ENCODE measurements at places on chromosomes 1 and 21.

DNA sequence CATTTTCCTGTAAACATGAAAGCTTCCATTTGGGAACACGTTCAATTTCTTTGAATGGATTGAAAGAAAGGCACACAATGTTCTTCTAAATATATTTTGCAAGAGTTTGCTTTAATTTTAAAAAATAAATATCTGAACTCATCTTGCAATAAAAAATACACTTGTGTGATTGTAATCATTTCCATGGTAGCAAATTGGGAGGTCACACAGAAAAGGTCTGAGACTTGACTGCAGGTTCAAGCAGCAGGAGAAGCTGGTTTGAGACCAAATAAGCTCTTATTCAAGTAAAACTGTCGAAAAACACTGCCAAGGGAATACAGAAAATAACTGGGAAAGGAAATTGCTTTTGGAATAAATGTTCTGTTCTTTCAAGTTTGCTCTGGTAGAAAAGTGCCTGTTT is 498.9 kb downstream of the ADGRL2 start:
- no peak for DNase-seq

- DNase-seq = no peak
Observed at GRCh38 chr1:119701659-119702058, 10.1 kb upstream of the PHGDH start.

DNA sequence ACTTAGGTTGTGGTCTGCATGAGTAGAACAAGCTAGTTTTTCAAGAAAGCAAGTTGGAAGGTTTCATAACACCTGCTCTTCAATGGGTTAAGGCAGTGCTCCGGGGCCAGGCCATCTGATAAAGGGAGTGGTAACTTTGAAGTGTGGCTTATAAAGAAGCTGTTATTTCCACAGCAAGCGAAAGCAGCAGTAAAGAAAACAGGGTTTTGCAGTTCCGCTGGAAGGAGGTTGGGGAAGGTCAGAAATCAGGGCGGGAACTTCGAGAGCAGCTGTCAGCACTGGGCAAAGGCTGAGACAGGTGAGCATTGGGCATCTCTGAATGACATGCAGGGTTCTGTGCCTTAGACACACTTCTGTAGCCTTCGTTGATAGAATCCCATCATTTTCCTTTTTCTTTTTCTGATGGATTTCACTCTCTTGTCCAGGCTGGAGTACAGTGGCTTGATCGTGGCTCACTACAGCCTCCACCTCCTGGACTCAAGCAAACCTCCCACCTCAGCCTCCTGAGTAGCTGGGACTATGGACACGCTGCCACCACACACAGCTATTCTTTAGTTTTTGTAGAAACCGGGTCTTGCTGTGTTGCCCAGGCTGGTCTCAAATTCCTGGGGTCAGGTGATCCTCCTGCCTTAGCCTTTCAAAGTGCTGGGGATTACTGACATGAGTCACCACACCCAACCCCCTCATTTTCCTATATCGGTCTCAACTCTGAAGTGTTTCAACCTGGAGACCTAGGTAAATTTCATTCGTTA is 20.5 kb downstream of the TMEM51 start:
- no peak for DNase-seq

- DNase-seq = no peak
Observed at GRCh38 chr1:70143048-70143659, 62.2 kb downstream of the LRRC40 start.

- DNase-seq = no peak
Observed at GRCh38 chr1:172882791-172883386, 167.9 kb downstream of the TNFSF18 start.

GRCh38 chr1:225477296-225477911 is 49.6 kb upstream of the LBR start:
- DNase-seq = no peak

DNA sequence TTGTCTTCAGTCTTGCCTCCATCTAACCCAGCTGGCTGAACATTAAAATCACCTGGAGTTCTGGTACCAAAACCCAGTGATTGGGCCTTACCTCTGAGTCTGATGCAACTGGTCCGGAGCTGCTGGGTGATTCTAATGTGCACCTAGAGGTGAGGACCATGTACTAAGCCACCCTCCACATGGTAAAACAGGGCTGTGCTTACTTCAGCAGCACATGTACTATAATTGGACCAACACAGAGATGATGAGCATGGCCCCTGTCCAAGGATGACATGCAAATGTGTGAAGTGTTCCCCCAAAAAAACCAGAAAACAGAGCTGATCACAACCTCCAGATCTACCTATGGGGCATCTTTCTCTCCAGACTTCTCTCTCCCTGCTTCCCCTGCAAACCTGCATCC is 37.0 kb downstream of the ELK4 start:
- DNase-seq = peak; percentile 67

- no peak for DNase-seq
Observed at GRCh38 chr1:3677484-3677883, 25.2 kb downstream of the TP73 start.

DNA sequence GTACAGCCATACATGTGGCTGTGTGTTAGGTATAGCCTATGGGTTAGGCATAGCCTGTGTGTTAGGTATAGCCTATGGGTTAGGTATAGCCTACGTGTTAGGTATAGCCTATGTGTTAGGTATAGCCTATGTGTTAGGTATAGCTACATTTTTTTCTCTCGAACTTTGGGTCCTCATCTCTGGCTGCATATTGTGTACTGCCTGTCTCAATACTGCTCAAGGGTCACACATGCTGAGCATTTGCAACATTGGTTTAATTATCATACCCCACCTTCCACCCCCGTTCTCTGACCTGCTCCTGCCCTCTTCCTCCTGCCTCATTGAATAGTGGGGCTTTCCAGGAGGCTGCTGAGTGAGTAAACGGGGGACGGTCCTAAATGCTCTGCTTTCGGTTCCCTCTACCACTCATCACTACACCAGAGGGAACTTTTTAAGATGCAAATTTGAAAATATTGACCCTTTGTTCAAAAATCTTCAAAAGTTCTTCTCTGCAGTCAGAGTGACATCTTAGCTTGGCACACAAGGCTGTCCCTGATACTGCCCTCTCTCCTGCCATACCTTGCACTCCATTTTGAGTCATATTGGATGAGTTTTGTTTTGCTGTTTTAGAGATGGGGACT is 17.8 kb downstream of the OR2B11 start:
- peak; percentile 10 for DNase-seq

DNA sequence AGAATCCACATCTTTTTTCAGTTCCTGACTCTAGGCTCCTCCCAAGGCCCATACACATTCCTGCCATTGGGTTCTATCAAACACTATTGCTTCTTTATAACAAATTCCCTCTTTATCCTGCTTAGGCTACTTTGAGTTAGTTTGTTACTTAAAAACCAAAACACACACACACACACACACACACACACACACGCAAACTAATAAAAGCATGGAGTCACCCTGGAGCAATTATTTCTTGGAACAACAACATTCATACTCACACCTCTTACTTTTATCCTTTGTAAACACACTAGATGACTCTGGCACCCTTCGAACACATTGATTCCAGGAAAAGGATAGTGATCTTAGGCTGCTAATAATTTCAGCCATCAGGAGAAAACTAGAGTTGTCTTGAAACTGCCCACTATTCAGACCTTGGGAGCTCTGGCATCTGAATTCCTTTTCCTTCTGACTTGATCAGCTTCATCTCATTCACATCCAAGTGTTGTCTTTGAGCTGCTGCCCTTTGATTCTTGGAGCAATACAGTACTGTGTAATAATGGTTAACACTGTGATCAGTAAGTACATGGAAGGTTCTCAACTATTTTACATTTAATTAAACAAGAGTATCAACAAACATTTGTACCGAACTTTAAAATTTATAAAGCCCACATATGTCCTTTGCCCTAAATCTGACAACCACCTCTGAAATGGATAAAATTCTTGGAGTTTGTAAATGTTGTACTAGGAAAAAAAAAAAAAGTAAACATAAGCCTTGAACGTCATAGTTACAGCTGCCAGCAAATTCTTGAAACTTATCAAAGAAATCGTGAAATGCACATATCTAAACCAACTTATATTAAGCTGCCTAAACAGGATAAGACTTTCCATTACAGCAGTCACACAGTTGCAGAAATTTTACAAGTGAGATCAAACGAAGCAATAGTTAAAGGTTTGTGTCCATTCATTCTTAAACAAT is 2.8 kb upstream of the SEC22B start:
- DNase-seq = no peak

DNA sequence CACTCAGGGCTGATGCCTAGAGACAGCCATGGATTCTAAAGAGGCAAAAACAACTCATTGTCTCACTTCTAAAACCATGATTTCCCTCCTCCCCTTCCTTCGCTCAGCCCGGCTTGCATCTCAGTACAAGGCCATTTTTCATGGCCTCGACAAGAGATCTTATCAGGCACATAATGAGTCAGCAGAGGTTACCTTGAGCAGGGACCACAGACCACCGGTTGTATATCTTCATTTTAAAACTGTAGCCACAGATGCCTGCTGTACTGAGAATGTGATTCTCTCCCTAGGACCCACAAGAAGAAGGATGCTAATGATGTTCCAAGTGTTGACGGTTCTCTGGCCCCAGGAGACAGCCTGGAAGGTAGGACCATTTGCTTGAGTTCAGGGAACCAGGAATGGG is 331.9 kb downstream of the AJAP1 start:
- no peak for DNase-seq

DNA sequence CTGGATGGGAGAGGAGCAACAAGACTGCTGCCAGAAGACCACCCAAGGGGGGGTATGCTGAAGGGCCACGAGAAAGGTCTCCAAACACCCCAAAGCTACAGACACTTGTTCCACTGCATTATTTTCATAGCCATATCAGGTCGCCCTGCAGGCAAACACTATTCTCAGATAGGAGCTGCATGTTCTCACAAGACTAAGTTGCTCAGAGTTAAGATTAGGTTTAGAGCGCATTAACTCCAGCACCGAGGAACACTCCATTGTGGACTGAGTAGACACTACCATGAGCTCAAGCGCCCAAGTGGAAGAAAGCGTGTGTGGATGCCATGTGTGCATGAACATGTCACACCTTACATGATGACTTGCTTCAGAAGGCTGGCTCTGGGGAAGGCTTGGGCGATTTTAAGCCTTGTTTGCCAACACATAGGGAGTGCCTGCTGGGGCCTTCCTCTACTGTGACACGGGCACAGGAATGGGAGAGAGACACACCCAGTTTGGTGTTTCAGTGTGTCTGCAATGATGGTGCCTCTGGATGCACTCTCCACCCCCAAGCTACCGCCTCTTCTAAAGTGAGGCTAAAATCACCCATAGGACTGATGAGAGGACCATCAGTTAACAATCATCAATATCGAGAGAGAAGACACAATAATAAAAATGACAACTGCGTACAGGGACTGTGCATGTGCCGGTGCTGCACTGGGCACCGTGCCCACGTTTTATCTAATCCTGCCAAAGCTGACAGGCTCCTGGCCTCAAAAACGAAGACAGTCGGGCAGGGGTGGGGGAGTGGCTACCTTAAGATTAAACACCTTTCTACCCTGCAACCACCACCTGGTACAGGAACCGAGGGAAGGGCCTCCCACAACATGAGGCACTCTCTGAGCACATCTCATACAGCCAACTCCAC is 34.9 kb downstream of the SSBP3 start:
- no peak for DNase-seq

DNA sequence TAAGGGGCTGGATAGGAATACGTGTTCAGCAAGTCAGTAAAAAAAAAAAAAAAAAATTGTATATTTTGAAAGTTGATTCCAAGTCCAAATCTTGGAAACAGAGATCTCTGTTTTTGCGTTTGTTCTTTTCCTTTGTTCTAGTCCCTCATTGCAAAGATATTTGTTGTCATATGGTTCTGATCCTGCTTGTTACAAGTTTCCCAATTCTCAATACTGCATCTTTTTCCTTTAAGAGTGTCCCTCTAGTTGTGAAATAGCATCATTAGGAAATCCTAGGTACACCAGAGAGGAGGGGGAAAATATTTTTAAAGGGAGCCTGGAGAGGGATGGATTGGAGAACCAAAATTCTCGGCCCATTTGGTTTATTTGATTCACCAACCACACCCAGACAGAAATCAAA is 152.2 kb upstream of the C1orf105 start:
- no peak for DNase-seq

GRCh38 chr1:39538531-39539251 is 37.9 kb downstream of the PABPC4 start:
- no peak for DNase-seq

GRCh38 chr21:20998456-20998789 is 214 bp downstream of the NCAM2 start:
- DNase-seq = no peak

- no peak for DNase-seq
Observed at GRCh38 chr1:157090771-157091170, 8.8 kb downstream of the ETV3L start.

DNA sequence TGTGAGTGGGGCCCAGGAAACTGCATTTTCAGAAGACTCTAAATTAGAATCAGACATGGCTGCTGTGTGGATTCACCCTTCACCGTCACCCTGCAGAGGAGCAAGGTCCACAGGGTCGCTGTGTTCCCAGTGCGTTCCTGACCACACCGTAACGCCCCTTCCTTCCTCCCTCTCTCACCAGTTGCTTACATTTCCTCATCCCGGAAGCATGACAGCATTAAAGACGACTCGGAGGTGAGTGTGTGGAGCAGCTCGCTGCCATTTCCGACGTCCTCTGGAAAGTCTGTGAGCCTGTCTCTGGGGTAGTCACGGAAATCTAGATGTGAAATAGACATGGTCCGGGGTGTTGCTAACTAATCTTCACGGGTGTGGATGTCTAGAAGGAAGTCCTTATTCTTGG is 45.9 kb downstream of the FAAP20 start:
- peak; percentile 18 for DNase-seq

- no peak for DNase-seq
Observed at GRCh38 chr1:9764550-9764949, 59.2 kb downstream of the CLSTN1 start.

DNA sequence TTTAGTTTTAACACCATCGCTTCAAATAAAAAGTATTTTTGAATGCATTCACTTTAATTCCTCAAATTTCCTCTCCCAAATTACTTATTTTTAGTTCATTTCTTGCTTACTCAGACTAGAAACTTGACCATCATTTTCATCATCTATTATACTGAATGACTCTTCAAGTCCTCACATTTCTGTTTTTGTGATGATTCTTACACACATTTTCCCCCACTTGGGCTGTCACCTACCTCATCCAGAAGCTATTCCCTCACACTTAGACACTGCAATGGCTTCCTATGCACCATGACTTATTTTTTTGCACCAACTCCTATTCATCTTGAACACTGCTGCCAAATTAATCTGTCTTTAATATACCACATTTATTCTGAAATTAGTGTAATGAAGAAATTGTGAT is 239.6 kb upstream of the DUSP10 start:
- DNase-seq = no peak

GRCh38 chr21:42404539-42404938 is 837 bp downstream of the UBASH3A start:
- no peak for DNase-seq

DNA sequence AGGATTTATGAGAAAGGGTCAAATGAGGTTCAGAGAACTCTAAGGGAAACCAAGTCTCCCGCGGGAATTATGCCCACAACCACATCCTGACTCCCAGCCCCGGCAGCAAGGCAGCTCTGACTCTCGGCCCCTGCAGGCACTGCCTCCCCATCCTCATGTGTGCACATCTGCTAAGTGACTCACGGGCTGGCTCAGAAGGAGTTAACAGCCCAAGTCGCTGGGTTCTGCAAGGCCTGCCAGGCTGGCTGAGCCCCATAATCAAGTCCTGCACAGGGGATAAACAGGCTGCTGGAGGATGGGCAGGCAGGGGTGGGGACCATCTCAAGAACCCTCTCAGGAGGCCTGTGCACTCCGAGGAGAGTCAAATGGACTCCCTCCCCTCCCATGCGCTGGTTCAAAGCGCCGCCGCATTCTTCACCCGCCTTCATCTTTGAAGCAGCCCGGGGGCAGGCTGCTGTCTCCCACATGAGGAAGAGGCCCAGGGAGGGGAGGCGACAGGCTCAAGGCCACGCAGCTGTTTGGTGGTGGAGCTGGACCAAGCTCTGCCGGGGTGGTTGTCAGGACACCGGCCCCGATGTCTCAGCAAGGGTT is 344.3 kb downstream of the MATN1 start:
- DNase-seq = peak; percentile 12
